ENCODE measurements at places on chromosomes 1 and 21.

DNA sequence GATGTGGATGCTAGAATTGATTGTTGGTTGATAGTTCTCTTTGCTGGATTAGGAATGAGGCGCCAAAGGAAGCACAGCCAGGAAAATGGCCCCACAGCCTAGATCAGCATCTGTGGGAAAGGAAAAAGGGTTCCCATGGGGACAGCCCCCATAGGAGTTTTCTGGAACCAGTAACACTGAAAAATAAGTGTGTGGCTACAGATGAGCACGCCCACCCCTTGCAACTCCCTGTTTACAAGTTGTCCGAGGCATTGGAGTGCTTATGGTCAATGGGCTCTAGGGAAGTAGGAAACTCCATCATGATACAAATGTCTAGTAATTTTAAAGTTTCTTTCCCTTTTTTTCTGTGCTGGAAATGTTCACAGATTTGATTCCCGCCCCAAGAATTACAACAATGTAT lies 23.8 kb upstream of the UBE2U start:
- no peak for DNase-seq

- DNase-seq = no peak
These were observed 18.6 kb upstream of the AGPAT3 start for GRCh38 chr21:43846430-43846829.

DNA sequence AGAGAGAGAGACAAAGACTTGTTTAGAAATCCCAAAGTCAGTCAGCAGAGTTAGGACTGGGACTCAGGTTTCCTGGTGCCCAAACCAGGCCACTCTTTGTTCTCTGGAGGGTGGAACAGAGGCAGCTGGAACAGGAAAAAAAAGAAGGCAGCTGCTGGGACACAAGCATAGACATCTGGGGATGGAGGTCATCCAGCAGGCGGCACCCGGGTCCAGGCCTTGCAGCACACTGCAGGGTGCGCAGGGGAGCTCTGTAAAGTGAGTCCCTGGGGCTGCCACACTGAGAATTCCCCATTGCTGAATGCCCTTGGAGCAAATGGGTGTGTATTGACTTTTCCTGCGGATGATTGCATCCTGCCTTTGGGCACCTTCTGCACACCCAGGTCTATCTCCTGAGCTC lies 222.9 kb upstream of the CSF3R start:
- no peak for DNase-seq

- no peak for DNase-seq
These were observed 27.4 kb downstream of the TNFSF18 start for GRCh38 chr1:173023343-173023742.

- no peak for DNase-seq
These were observed 35.1 kb upstream of the ETS2 start for GRCh38 chr21:38770660-38771059.

GRCh38 chr1:94079080-94079940 lies 41.6 kb downstream of the ABCA4 start:
- DNase-seq = no peak

DNA sequence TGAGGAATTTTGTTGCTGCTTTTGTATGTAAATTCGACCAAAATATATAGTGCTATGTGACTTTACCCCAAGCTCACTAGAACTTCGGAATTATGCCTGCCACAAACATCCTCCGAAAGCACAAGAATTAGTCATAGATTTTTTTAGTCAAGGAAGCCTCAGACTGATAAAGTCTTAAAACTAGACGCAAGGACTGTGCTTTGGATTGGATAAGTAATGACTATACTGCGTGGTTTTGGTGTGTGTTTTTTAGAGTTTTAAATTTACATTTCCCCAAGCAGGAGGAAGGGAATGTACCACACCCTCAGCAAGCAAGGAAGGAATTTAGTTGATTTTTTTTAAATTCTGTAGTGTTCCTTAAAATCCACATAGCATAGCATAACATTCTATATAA lies 10.3 kb downstream of the WLS start:
- DNase-seq = no peak

DNA sequence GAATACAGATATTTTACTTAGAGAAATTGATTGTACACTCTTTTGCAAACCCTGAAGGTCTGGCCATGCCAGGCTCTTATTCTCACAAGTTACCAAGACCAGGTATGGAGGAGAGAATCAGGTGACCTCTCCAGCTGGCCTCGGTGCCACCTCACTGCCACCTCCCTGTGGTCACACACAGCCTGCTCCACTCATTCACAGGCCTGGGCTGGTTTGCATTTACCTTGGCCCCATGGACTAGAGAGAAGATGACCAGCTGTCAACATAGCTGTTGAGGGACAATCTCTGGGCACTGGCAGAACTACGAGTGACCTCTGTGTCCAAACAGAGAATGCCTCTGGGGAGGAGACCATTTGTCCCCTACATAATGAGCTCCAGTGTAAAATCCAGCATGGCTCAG lies 291.2 kb upstream of the RUNX1 start:
- DNase-seq = no peak

- DNase-seq = no peak
These were observed 971 bp upstream of the GNG4 start for GRCh38 chr1:235650341-235651169.

DNA sequence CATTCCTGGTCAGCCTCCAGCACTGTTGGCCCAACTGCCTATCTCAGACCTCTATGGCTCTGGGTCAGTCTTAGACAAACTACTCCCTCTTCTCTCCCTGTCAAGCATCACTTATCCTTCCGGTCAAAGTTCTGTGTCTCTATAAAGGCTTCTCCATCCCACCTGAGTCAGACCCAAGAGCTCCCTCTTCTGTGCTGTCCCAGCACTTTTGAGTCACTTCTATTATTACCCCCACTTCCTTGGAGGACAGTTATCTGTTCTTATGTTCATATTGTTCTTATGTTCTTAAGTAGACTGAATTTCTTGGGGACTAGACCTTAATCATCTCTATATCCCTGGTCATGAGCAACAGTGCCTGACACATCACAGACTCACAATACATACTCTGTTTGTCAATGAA lies 29.2 kb upstream of the IL10 start:
- no peak for DNase-seq

DNA sequence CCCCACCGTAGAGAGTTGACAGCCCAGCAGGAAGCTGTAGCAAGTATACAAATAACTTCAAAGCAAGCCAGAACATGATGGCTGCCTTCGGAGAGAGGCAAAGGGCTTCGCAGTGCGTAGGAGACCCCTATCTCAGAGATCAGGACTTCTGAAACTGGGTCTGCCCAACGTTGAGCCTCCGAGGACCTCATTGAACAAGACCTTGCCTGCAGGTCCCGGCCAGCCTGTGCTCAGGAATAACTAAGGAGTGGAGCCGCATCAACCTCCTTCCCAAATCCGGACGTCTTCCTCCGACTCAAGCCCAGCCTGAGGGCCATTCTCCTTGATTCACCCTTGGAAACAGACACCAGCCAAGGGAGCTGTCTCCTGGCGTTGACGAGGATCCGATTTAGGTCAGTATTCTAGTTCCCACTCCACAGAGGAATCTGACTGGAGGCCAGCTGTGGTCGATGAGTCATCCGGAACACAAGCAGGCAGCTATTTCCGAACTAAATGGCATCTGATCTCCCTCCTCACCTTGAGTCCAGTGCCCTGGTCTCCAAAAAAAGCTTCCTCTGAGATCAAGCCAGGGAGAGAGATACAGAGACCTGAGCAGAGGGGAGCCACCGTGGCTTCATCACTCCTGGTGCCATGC lies 166.5 kb upstream of the COA6 start:
- DNase-seq = no peak

- no peak for DNase-seq
These were observed 71.0 kb downstream of the SH3GLB1 start for GRCh38 chr1:86775395-86775794.

- no peak for DNase-seq
These were observed 5.8 kb upstream of the CHI3L2 start for GRCh38 chr1:111221633-111222291.

DNA sequence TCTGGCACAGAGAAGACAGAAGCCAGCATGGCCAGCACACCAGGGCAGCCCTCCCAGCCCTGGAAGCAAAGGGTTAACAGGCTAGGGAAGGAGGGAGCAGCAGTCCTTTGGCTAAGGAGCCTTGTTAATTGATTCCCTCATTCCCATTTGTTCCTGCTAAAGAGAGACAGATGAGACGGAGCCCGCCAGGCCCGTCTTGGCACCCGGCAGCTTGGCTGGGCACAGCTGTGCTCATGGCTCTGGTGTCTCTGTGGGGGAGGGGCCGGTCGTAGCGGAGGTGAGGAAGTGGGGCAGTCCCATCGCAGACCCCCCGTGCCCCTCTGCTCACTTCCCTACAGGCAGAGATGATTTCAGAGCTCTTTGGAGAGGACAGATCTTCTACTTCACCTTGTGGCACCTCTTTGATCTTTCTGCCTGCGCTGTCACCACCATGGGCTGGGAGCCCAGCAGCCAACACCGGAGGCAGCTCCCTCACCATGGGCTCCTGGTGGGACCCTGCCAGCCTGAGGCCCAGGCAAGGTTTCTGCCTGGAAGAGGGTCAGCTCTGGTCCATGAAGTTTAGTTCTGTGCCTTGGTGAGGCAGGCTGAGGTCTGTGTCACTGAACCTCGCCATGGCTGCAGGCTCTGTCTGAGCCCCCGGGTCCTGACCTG lies 38.0 kb downstream of the FOXO6 start:
- DNase-seq = no peak

- no peak for DNase-seq
These were observed 9.7 kb downstream of the BRDT start for GRCh38 chr1:91958926-91959325.

DNA sequence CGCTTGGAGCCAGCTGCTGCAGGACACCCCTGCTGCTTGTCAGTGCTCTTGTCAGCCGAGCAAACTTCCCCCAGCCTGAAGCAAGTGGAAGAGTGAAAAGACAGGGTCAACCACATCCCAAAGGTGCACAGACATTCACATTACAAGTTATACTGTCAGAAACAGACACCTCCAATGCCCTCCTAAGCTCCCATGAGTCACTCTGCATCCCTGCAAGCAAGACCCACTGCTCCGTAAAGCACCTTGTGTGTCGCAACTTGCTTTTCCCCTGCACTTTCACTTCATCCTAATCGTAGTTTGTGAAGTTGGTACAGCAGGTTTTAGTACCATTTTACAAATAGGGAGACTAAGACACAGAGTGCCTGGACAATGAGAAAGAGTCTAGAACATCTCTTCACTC lies 51.1 kb downstream of the KCNH1 start:
- no peak for DNase-seq

GRCh38 chr1:48120621-48121020 lies 101.9 kb upstream of the SLC5A9 start:
- no peak for DNase-seq

DNA sequence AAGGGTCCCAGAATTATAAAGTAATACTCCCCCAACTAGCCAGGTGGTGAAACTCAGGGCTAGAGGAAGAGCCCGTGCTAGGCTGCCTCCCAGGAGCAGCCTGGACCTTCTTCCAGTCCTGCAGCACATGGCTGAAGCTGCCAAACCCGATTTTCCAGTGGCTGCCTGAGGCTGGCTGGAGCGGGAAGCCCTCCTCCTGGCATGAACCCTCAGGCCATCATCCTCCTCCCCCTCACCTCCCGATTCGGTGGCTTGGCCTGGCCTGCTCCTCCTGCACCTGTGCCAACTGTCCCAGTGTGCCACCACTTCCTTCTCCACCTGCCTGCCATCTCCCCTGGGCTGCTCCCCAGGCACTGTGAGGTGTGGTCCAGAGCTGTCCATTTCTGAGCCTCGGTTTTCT lies 3.0 kb upstream of the TSPAN1 start:
- no peak for DNase-seq

GRCh38 chr1:101188331-101188730 lies 48.5 kb upstream of the S1PR1 start:
- no peak for DNase-seq

GRCh38 chr1:24329797-24330543 lies 10.8 kb downstream of the GRHL3 start:
- no peak for DNase-seq

DNA sequence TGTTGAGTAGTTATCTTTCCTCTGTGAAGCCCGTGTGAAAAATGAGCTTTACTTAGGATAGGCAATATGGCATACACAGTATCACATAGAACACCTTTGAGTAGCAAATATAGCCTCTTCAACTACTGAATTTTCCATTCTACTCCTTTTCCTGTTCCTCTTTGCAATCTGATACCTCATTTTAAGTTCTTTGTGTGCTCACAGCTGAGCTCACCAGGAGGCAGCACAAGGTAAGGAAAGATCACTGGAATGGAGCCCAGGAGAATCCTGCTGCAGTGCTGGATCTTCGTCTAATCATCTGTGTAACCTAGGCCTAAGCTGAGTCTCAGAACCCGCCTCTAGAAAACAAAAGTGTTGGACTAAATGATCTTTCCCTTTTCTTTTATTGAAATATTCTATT lies 171.0 kb downstream of the LRRC40 start:
- no peak for DNase-seq

DNA sequence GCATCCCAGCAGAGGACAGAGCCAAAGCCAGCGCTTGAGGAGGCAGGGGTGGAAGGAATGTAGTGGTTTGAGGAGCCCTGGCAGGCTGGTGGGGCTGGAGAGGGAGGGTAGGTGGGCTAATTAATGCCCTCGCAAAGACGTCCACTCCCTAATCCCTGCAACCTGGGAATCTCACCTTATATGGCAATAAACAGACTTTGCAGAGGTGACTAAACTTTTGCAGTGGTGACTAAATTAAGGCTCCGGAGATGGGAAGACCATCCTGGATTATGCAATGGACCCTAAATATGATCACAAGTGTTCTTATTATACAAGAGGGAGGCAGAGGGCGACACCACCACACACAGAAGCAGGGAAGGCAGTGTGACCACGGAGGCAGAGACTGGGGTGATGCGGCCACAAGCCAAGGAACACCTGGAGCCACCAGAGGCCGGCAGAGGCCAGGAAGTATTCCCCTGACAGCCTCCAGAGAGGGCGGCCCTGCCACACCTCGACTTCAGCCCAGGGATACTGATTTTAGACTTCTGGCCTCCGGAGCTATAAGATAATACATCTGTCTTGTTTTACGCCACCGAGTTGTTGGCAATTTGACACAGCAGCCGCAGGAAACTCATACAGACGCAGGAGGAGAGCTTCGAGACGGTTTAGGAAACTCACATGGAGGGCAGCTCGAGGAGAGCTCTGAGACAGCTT lies 23.1 kb upstream of the NPPB start:
- no peak for DNase-seq

DNA sequence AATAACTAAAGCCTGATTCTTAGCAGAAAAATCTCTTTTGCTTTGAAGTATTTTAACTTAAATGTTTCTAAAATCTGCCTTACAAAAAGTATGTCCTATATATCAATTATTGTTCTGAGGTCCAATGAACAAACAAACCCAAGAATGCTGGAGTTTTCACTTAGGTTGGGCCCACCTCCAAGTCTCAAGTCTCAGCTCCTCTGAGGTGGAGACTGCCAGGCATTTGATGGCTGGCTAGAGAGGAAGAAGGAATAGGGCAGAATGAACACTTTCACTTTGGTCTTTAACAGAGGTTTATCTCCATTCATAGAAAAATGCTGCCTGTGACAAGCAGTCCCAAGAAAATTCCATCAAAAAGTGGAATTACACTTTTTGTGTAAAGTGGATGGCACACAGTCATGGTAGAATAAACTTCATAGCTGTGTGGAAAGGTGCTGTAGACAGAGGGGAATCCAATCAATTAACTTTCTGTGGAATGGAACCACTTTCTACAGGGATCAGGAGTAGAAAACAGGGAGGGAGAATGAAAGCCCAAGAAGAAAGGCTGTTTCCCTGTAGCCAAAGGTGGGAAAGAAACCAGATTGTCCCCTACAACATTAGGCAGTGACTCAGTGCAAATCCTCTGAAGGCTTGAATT lies 349.4 kb upstream of the RUNX1 start:
- DNase-seq = no peak
